ENCODE measurements at places on chromosomes 12 and 14. TPM values are rescaled to one million over a fixed set of nuclear protein-coding genes. Genes with fewer than 3 reads are reported as not detected.

- peak; percentile 50 for DNase-seq
Observed at GRCh38 chr14:79842270-79842669, 369.0 kb downstream of the DIO2 start.

- peak; percentile 83 for DNase-seq
Observed at GRCh38 chr14:61269321-61270083, 11.6 kb downstream of the TMEM30B start.

DNA sequence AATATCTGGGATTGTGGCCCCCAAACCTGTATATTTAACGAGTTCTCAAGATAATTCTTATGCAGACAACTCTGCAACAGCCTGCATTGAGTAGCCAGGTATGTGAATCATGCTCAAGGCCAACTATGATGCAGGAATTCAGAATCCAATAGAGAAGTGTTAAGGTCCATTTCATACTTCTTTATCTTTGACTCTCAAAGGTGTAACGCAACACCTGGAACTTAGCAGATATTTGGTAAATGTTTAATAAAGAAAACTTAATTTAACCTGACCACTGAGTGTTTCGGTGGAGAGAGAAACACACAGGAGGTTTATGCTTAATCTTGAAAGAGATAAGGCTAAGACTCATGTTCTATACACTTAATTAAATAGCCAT lies 156.5 kb upstream of the PLEKHG7 start:
- no peak for DNase-seq

GRCh38 chr14:74204491-74204890 lies 34.8 kb upstream of the VSX2 start:
- DNase-seq, result no peak

The CLBA1 gene
- 10.6 TPM for total RNA-seq

The USP44 gene
- total RNA-seq, result 0.05 TPM

DNA sequence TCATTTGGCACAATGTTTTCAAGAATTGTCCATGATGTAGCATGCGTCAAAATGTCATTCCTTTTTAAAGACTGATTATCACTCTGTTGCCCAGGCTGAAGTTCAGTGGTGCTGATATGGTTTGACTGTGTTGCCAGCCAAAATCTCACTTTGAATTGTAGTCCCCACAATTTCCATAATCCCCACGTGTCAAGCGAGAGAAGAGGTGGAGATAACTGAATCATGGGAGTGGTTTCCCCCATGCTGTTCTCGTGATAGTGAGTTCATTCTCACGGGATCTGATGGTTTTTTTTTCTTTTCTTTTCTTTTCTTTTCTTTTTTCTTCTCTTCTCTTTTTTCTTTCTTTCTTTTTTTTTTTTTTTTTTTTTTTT lies 21.8 kb upstream of the LRRK2 start:
- no peak for DNase-seq

DNA sequence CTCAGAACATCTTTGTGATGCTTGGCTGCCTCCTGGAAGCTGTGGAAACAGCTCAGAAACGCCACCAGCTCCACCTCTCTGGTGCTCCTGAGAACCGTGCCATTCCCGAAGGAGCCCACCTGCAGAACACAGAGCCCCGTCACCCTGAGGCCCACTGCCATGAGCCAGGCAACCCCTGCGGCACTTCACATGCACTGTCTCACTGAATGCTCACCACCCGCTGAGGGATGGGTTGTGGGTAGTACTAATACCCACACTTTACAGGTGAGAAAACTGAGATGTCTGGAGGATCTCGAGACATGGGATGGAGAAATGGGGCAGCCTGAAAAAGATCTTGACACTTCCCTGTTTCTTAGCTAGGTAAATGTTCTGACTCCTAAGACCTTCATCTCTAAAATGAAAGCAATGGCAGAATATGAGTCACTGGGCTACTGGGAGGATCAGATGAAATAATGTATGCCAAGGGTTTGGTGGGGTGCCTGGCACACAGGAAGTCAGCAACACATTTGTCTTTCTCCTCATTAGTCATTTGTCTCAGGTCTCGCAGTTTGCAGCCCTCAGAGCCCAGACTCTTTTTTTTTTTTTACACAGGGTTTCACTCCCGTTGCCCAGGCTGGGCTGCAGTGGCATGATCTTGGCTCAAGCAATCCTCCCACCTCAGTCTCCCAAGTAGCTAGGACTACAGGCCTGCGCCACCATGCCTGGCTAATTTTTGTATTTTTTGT lies 5.3 kb downstream of the OASL start:
- peak; percentile 50 for DNase-seq

DNA sequence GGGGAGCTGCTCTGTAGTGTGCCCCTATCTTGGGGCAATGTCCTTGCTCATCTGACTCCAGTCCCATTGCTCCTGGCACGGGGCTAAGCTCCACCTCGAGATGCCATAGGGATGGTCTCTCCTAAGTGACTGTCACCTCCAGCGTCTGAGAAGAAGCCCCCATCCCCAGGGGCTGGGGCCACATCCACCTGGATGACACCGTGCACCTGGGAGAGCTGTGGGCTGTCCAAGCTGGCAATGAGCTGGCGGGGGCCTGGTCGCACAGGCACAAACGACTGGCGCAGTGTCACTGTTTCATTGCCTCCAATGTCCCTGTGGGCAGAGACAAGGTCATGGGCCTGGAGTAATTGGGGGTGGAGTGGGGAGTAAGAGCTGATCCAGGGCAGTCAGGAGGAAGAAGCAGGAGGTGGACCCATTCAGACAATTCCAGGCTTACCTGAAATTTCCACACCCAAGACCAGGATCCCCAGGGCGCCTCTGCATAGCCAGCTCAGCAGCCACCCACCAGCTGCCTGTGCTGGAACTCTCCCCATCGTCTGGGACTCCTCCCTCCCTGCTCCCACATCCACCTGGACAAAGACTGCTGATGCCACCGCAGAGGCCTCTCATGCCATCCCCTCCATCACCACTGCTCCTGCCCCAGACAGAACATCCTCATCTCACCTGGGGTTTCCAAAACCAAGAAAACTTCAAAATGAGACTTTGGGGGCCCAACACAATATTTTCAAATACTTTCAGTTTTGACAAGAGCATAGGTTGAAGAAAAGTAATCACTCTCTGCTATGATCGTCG lies 7.0 kb upstream of the TINF2 start:
- no peak for DNase-seq

The RERGL gene
- total RNA-seq, result not detected

The BIN2 gene
- total RNA-seq, result not detected

- DNase-seq, result no peak
Observed at GRCh38 chr14:56273951-56274350, 155.7 kb downstream of the PELI2 start.

DNA sequence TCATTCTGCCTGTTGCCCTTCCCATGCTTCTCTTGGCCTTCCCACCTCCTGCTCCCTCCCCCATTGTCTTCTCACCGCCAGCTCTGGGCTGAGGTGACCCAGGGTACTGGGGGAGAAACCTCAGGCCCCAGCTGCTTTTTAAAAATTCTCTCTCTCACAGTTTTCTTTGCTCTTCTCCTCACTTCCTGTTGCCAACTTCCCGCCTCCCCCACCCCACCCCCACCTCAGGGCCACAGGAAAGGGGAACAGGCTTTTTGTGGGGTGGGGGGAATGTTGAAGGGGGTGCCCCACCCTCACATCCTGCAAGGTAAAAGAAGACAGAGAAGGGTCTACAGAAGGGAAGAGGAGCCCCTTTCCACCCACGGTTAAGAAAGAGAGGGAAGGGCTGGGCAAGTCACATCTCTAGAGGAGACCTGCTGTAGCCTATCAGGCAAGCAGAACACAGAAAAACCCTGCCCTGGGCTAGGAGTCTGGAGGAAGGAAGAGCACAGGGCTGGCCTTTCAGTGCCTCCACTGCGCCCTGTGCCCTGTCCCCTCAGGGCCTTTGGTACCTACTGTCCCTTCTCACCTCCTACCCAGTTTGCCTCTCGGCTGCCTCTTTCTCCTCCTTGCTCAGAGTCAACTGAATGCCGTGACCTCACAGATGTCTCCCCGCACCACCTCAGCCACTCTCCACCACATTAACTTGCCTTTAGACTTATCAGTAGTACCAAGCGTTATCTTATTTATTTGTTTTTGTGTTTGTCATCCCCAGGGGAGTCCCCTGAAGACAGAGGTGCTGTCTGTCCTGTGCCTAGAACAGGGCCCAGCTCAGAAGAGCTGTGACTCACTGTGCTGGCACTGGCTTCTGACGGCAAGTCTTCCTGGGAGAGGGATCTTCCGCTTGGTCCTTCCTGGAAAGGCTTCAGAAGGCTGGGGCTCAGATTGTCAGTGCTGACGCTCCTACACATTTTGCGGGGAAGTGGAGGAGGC lies 1.7 kb downstream of the ARHGAP9 start:
- DNase-seq, result no peak

- no peak for DNase-seq
Observed at GRCh38 chr12:62301080-62301798, 41.0 kb downstream of the USP15 start.

DNA sequence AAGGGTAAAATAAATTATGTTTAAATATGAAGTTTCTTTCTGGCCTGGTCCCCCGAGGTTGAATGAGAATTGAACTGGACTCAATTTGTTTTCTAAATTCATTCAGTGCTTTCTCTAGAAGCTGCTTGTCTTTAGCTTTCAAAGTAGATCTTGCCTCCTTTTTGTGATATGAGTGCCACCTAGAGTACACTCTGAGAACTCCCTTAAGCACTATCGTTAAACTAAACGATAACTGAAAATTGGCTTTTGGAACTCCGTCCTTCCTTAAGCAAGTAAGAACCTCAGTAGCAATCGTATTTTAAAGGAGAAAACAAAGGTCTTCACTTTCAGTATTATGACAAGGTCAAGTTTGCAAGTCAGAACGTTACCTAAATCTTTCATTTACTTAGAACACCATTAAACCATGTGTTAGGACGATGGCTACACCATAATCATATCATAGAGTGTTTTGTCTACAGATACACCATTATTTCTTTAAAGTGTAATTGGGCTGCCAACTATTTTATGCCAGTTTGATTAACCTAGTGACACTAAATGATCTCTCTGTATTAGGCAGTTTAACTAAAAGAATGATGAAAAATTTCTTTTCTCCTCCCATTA lies 364.8 kb downstream of the SNAPC1 start:
- peak; percentile 62 for DNase-seq

DNA sequence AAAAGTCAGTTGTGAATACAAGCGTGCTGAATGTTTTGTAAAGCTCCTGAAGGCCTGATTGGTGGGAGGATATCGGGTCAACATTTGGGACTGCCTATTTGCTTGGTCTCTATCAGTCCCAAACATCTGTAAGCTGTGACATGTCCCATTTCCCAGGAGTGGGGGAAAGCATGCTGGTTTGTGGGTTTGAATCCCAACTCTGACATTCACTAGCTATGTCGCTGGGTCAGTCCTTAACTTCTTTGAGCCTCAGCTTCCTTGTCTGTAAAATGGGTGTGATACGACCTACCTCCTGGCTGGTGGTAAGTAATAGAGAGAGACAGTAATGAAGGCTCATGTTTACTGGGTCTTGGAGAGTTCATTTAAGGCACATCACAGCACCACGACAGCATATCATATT lies 136.7 kb downstream of the CHST11 start:
- no peak for DNase-seq

The NYNRIN gene
- total RNA-seq, result 0.21 TPM

The CISTR gene
- not detected for total RNA-seq

DNA sequence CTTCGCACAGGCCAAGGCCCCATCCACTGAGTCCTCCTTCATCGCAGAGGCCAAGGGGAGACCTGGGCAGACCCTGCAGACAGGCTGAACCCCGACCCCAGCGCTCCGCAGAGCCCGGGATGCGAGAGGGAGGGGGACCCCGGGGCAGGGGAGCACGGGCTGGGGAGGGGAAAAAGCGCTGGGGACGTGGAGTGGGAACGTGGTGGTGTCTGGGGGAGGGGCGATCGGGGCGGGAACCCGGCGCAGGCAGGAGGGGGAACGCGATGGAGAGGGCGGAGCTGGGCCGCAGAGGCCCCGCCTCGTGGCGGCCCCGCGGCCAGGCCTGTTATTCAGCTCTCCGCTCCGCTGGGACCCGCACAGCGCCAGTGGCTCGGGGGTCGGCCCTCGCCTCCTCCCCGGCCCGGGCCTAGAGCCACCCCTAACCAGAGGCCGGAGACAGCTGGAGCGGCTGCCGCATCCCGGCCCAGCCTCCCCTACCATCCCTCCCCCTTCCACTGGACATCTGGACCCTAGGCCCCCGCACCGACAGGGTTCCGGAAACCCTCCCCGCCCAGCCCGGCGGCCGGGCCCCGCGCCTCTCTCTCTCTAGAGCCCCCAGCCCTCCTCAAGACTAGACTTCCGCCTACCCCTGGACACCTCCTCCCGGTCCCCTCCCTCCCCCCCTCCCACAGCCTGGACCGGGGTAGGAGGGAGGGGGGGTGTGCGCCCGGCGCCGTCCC lies at the start of gene ARHGEF25:
Gene ARHGEF25, plus strand, starts transcription at position 328 of the 719 bp plus-strand sequence. CDS start 460 bp downstream, outside the sequence.
- DNase-seq, result peak; percentile 50

GRCh38 chr12:57224973-57225679 lies 4.4 kb upstream of the SHMT2 start:
- DNase-seq, result no peak

GRCh38 chr14:42335918-42336317 lies 729.2 kb downstream of the LRFN5 start:
- no peak for DNase-seq

GRCh38 chr12:69112616-69113015 lies 126.8 kb upstream of the CPSF6 start:
- DNase-seq, result no peak

GRCh38 chr14:96047101-96047500 lies 7.9 kb downstream of the C14orf132 start:
- no peak for DNase-seq

The CLEC4C gene
- total RNA-seq, result not detected

The TEX52 gene
- not detected for total RNA-seq

DNA sequence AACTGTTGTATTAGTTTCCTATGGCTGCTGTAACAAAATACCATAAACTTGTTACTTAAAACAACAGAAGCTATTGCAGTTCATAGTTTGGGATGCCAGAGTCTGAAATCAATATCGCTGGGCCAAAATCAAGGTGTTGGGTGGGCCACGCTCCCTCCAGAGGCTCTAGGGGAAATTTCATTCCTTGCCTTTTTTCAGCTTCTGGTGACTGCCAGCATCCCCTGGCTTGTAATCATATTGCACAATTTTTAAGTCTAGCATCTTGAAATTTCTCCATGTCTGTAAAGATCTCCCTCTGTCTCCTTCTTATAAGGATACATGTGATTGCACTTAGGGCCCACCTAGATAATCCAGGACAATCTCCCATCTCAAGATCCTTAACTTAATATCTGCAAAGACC lies 48.8 kb upstream of the GARIN6 start:
- no peak for DNase-seq

The RNFT2 gene
- 2.4 TPM for total RNA-seq

- no peak for DNase-seq
Observed at GRCh38 chr14:89365061-89365801, 51.8 kb downstream of the FOXN3 start.

DNA sequence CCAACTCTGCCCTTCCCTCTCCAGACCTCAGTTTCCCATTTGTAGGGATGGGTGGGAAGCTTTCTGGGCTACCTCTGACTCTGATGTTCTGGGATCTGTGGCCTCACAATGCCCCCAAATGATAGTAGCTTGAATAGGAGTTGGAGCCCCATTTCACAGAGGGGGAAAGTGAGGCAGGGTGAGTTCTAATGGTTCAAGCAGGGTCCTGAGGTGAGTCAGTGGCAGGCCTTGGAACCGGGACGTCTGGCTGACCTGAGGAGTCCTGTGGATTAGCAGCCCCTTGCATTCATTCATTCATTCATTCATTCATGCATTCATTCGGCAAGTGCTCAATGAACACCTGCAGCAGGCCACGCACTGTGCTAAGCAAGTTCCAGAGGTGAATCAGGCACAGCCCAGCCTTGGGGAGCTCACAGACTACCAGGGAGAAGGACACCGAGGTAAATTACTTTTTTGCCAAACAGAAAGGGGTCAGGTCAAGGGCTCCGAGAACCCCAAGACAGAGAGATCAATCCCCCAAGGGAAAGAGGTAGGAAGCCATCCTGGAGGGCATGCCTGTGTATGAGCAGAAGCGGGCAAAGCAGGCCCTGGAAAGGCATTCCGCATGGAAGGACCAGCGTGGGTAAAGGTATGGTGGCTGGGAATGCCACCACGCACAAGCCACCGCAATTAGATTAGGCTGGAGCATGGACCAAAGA lies 818 bp upstream of the TMEM119 start:
- no peak for DNase-seq

Data from myocyte (in vitro differentiated cells).